ENCODE measurements at places on chromosomes 6 and 20. TPM values are rescaled to one million over a fixed set of nuclear protein-coding genes. Genes with fewer than 3 reads are reported as not detected.

IMPG1 gene
- not detected for total RNA-seq

DBNDD2 gene
- total RNA-seq = 12.6 TPM

CST7 gene
- not detected for total RNA-seq

TINAG gene
- total RNA-seq = not detected

SPATS1 gene
- total RNA-seq = not detected

EPB41L1 gene
- total RNA-seq = 10.7 TPM

ADAT2 gene
- total RNA-seq = 4.8 TPM

PRKN gene
- total RNA-seq = 0.59 TPM

COL9A1 gene
- total RNA-seq = not detected

SLC9A8 gene
- total RNA-seq = 6.2 TPM

MCM9 gene
- 11.9 TPM for total RNA-seq

R3HDML gene
- not detected for total RNA-seq

HSP90AB1 gene
- 779 TPM for total RNA-seq

MTFR2 gene
- total RNA-seq = 4.5 TPM

SAMD3 gene
- total RNA-seq = not detected

GRCh38 chr6:74087899-74088298, 391.9 kb downstream of the CD109 start:
- DNase-seq = no peak

DNA sequence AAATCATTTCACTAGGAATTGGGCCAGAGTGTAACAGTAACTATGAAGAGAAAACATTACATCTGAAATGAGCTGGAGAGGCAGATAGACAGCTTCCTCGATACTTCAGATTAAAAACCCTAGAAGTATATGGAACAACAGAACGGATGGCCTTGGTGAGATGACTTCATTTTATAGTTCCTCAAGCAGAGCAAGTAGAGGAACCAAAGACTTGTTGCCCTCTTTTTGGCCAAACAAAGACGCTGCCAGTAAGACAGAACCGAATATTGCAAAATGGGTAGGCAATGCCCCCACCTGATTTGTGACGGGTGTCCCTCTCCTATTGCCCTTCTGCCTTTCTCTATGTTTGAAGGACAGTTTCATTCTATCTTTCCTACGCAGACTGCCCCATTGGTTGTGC, 53.5 kb downstream of the AGPAT4 start:
- no peak for DNase-seq

- DNase-seq = no peak
Observed at GRCh38 chr6:6460416-6460815, 128.1 kb upstream of the LY86 start.

- no peak for DNase-seq
Observed at GRCh38 chr6:106525107-106525881, 104.0 kb downstream of the RTN4IP1 start.

GRCh38 chr20:5354901-5355300, 38.1 kb upstream of the PROKR2 start:
- DNase-seq = no peak

GRCh38 chr6:125191916-125192609, 38.5 kb downstream of the TPD52L1 start:
- peak; percentile 37 for DNase-seq

- DNase-seq = no peak
Observed at GRCh38 chr6:12096342-12096741, 84.2 kb downstream of the HIVEP1 start.

GRCh38 chr20:46801003-46801702, 91.7 kb downstream of the SLC2A10 start:
- DNase-seq = no peak

DNA sequence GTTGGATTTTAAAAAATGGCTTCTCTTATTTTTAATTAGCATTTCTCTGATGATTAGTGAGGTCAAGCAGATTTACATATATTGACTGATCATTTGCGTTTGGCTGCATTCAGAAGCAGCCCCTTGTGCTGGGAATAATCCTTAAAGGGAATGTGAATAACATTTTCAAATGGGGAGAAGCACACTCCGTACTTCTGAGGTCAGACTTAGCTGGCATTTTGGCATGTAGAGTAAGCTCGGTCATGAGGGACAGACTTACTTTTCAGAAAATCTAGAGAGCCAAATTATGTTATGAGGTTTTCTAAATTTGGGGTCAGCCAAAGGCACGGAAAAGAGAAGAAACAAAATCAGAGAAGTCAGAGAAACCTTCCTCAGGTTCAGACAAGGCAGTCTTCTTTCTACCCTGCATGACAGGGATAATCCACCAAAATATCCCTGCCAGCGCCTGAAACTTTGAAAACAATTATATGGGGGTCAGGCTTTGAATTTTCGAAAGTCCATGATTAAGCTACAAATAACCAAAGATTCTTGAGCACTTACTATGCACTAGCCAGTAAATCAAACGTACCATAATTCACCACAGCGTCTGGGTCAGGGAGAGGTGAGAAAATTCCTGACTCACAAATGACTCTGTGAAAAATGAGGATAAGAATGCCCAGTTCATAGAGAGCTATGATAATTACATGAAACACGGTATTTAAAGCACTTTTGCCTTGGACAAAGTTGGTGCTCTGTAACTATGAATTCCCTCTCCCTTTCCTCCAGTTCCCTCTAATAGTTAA, 44.9 kb downstream of the ADAT2 start:
- DNase-seq = no peak

DNA sequence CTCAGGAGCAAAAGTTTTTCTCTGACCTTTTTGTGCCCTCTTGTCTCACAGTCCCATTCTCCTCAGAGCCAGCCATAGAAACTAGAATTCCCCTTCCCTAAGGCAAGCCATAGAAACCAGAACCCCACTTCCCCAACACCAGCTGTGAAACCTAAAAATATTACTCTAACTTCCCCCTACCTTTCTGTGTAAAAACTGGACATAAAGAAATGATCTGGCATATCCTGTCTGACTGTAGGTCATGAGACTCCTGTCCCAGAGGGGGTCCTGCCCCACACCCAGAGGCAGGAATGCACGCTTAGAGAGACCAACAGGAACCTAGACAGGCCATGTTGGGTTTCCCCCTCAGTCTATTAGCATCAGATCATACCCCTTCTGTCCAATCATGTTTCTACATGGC, 140.6 kb upstream of the SLC22A16 start:
- DNase-seq = no peak

GRCh38 chr6:132131758-132132157, 180.6 kb upstream of the CCN2 start:
- peak; percentile 99 for DNase-seq

DNA sequence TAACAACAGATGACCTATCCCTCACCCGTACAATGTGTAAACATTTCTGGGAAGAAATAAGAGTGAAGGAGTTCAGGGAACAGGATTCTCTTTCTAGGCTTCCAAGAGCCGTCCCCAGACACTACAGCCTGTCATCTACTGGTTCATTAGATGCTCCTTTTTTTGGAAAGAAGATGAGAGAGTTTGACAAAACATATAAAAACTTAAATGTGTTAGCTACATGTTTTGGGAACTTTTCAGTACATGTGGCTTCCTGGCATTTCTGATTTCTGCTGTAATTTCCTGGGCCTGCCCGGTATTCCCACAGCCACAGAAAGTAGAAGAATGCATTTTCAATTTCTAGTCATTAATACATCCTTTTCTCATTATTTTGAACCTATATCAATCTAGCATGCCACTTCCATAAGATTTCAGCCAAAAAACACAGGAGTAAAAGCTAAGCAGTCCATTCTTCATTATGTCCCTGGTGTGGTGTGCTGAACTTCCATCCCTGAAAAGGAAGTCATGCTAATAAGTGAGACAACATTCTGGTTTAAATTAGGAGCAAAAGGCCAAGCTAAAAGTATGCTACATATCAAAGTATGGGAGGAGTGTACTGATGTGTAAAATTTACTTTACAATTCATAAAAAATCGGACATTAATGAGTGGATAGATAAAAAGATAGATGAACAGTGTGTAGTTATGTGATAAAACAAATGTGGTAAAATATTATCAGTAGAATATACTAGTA, 198.2 kb downstream of the WDR27 start:
- DNase-seq = no peak

GRCh38 chr20:2260250-2260649, 35.6 kb upstream of the TGM3 start:
- no peak for DNase-seq

- no peak for DNase-seq
Observed at GRCh38 chr6:58419321-58419720, 1101.9 kb downstream of the PRIM2 start.

DNA sequence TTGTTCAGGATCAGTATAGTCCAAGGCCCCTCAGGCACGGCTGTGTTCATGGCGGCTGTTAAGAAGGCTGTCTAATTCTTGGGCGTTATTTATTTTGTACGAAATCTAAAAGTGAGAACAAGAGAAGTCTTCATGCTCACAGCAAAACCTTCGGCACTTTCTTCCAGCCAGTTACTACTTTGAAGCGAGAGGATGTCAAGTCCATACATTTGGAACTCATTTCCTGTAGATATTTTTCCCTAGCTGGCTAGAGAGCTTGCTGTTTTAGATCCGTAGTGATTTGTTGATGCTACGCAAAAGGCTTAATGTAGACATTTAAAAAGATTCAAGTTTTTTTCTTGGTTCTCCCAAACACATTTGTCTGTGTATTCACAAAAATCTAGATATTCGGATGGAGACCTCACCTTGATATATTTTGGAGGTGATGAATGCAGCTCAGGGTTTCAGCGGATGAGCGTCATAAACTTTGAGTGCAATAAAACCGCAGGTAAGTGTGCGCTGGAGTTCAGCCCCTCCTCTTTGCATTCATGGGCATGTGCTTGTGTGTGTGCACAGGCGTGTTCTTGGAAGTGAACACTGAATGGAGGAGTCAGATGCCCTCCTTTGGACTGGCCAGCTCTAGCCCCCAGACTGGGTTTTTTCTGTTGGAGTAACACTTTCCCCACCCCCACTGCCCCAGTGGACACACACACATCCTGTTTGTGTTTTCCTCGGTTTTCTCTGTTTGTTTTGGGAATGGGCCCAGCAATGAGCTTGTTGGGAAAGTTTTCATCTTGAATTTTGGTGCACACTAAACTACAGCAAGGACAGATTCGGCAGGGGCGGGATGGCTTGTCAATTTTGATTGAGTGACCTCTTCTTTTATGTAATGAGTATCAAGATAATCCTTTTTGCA, 65.4 kb downstream of the IGF2R start:
- no peak for DNase-seq

GRCh38 chr6:63465750-63466149, 106.5 kb upstream of the LOC128125822 start:
- no peak for DNase-seq

DNA sequence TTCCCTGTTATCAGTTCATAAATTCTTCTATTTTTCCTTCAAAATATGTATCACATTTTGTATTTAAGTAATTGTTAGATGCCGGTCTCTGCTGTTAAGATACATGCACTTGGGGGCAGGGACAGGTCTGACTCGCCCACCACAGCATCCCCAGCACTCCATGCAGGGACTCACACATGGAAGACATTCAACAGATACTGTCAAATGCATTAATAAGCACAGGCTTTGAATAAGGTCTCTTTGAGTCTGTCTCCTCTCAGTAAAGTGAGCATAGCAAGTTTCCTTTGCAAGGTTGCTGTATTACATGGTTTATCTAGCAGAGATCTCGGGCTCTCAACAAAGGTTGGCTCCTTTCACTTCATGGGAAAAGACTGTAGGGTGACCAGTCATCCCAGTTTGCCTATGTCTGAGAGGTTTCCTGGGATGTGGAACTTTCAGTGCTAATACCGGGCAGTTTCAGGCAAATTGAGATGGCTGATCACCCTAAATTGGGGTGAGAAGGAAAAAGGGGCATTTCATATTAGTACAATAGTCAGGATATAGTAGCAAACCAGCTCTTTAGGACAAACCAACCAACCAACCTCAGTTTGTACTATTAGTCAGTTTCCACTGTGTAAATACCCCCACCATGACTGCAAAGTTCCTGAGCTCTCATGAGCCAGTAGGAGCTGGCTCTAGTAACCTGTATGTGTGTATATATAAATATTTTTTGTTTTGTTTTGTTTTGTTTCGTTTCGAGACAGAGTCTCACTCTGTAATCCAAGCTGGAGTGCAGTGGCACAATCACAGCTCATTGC, 15.0 kb downstream of the JPH2 start:
- DNase-seq = no peak

DNA sequence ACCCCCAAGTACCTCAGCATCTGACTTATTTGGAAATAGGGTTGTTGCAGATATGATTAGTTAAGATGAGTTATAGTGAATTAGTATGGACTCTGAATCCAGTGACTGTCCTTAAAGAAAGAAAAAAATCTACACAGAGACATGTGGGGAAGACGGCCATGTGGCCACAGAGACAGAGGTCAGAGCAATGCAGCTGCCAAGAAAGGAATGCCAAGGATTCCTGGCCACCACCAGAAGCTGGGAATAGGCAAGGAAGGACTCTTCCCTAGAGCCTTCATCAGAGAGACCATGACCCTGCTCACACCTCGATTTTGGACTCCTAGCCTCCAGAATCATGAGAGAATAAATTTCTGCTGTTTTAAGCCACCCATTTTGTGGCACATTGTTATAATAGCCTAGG, 81.8 kb downstream of the FYN start:
- no peak for DNase-seq

- no peak for DNase-seq
Observed at GRCh38 chr6:77178821-77179220, 284.5 kb downstream of the HTR1B start.

GRCh38 chr6:47362857-47363461, 53.3 kb upstream of the TNFRSF21 start:
- no peak for DNase-seq

- DNase-seq = peak; percentile 36
Observed at GRCh38 chr20:58458342-58459057, 56.7 kb downstream of the APCDD1L start.

DNA sequence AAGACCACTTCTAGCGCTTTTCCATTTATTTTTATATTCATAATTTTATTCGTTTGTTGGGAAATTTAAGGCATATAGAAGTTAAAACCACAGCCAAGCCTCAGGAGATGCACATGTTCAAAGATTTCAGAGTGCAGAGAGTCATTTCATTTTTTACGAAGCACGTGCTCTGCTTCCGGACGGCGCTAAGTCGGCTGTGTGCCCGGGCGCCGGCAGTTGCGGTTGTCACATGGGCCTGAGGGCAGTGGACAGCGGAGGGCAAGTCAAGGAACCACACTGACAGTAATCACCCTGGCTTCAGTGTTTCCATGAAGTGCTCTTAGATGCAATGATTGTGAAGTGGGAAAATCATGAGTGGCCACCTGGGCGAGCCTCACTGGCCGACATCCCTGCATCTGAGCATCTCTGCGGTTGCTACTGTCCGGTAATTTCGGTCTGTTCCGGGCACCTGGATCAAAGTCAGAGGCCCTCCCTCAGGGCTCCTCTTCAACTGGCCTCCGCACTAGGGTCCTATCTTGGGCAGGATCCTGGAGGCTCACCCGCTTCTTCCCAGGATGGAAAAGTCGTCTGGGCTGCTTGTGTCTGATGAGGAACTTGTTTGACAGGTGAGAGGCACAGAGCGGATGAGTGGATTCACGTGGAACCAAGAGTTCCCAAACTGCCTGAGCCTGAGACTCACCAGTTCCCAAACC, 90.8 kb downstream of the DACT2 start:
- no peak for DNase-seq

GRCh38 chr6:132612449-132613108, 11.5 kb downstream of the TAAR2 start:
- no peak for DNase-seq

All from pulmonary artery endothelial cell (primary cell).